ENCODE measurements at places on chromosomes 1 and 21.

GRCh38 chr1:108661030-108661609 lies at the start of gene HENMT1:
TSS of gene HENMT1 (minus strand) at chr1:108661093. CDS start at chr1:108659884, 1,209 bp downstream.
- peak; percentile 49 for DNase-seq

- peak; percentile 24 for DNase-seq
Observed at GRCh38 chr1:15722836-15723532, 13.1 kb upstream of the SLC25A34 start.

DNA sequence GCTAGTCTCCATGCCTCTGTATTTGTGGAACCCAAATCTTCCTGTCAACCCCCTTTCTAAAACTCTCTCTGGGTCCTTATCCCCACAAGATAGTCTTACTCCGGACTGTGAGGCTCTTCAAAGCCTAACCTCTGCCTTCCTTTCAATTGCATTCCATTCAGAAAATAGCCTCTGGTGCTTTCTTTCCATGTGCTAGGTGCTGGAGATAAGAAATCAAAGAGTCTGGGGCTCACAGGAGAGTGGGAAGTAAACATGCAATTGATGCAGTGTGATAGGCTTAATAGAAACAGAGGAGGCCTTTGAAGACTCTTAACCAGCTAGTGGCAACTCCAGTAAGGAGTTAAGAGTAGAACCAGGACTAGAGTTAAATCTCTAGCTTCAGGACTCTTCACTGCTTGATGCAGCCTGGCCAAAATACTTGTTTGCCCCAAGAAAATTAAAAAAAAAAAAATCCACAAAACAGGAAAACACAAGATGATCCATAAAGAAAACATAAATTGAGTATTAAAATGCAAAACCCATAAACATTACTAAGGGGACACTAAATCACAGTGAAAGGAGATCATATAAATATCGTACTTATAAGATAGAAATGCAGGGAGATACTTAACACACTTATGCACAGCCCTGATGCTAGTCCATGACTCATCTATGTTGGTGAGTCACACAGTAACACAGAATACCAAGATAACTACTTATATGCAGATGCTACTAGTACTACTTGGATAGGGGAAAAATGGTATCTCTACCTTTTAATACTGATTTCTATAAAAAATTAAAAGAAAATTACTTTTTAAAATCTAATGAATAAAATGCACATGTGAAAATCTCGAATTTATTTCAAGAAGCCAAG lies 341.5 kb downstream of the KCNH1 start:
- no peak for DNase-seq

- DNase-seq = no peak
Observed at GRCh38 chr1:244792188-244792850, 43.1 kb upstream of the COX20 start.

GRCh38 chr1:26092422-26092821 lies 19.2 kb upstream of the PDIK1L start:
- DNase-seq = no peak
